ENCODE measurements at places on chromosomes 12 and 14. TPM values are rescaled to one million over a fixed set of nuclear protein-coding genes. Genes with fewer than 3 reads are reported as not detected.

DNA sequence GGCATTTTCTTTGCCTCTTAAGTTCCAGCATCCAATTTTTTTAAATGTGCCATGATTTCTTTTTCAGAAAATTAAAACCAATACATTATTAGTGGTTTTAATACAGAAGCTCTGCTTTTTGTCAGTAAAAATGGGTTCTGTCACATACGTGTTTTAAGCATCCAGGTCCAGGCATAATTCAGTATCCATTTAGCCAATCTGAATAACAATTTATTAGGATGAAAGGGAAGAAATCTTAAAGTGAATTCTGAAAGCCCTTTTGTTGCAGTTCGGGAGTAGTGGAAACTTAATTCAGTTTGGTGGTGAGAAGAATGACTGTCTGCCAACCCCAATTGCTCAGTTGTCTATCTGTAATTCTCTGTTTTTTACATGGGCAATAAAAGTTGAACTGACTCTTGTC is 7.2 kb downstream of the XPOT start:
- no peak for DNase-seq
- H3K36me3 ChIP-seq, result peaks cover 59% of the 10 kb centered on the region
- no peaks in the 10 kb centered on the region for H3K27me3 ChIP-seq
- H3K4me1 ChIP-seq, result peaks cover 24% of the 10 kb centered on the region

GRCh38 chr12:1932264-1932777 is 13.9 kb upstream of the CACNA2D4 start:
- no peak overlapping the region for H3K27ac ChIP-seq
- H3K27me3 ChIP-seq, result no peaks in the 10 kb centered on the region
- peaks cover 11% of the 10 kb centered on the region for H3K4me1 ChIP-seq
- H3K36me3 ChIP-seq, result no peaks in the 10 kb centered on the region

DNA sequence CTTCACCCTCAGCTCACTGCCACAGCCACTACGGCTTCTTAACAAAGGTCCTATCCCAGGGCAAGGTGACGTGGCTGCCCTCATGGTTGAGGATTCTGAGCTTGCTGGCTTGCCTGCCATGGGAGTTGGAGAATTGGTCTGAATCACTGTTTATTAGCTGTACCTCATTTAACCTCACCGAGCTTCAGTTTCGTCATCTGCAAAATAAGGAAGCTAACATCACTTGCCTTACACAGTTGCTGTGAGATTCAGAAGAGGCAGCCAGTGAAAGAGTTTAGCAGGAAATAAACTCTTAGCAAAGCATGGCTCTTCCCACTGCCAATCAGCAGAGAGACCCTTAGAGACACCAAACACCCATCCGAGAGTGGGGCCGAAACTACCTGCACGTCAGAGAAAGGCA is 90.1 kb upstream of the KCNA1 start:
- peaks cover 22% of the 10 kb centered on the region for H3K36me3 ChIP-seq
- no peak overlapping the region for H3K27ac ChIP-seq
- H3K27me3 ChIP-seq, result peaks cover 6% of the 10 kb centered on the region
- no peak overlapping the region for H3K4me3 ChIP-seq
- no peak for DNase-seq

DNA sequence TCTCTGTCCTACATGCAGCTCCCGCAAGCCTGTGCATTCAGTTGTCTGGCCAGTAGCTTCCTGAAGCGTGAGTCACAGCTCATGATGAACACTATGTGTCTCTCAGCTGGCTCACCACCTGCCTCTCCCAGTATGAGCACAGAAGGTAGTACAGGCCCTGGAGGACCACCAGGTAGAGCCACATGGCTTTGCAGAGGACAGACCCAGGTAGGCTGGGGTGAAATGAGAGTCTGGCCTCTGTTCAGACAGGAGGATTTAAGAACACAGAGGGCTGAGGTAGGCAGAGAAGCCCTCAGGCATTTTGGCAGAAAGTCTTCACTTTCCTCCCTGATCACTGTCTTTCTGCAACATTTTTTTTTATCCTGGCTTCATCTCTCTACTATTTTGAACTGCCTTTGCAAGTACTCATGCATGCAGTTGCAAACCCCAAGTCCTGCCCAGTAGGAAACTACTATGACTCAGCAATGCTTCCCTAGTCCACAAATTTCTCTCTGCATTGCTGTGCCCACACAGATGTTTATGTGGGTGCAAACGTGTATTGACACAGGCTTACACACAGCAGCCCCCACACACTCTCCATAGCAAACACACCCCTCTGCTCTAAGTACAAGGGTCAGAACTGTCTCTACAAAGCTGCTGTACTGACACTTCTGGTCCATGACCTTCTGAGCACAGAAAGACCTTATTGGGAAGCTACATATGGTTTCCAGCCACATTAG is 7.2 kb upstream of the SDR9C7 start:
- no peaks in the 10 kb centered on the region for H3K36me3 ChIP-seq
- peaks cover 5% of the 10 kb centered on the region for H3K4me1 ChIP-seq
- no peak overlapping the region for H3K27ac ChIP-seq
- peak; percentile 18 for DNase-seq
- no peak overlapping the region for H3K4me3 ChIP-seq

DNA sequence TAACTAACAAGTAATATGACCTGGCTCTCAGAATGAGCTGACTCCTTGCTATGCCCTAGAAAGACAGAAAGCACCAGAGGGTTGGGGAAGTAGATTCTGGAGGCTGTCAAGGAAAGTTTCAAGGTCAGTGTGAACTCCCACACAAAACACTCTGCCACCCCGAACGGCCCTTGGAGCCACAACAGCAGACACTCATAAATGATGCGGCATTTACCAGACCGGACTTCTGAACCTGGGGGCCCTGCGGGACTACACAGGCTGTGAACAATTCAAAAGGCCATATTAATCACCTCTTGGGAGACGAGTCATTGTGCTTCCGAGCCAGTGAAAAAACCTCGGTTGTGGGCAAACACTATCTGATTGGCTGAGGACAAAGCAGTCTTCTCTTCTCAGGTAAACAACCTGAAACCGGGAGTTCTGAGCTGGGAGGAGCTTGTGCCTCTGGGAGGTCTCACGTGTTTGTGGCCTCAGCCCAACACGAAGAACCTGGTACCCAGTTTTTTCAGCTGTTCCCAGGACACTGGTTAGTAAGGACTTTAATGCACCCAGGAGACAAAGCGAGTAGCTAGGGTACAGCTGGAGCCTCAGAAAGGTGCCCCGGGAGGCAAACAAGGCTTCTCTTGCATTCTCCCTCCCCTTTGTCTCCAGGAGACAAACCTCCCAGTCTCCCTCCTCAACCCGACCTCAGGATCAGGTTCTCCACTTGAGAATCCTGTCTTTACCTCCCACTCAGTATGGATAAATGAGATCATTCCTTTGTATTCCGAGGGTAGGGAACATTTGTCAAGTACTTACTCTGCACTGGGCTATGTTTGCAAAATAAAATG is 35.3 kb downstream of the VWF start:
- DNase-seq, result no peak
- H3K4me3 ChIP-seq, result no peak overlapping the region
- peaks cover 6% of the 10 kb centered on the region for H3K27me3 ChIP-seq

DNA sequence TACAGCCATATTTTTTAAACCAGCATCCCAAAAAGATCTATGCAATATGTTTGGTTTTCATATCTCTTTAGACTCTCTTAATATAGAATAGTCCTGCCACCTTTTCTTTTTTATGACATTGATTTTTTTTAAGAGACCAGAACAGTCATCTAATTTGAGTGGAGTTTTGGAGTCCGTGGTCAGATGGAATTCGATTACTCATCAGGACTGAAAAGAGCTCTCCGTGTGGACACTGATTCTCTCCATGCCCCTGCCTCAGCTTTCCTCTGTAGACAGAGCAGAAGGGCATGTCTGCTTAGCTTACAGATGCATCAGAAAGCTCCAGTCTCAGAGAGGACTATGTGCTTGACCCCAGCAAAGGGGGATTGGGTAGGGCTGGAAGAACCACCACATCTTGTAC is 27.8 kb downstream of the SMCO2 start:
- no peak for DNase-seq
- H3K27me3 ChIP-seq, result no peaks in the 10 kb centered on the region
- no peak overlapping the region for H3K27ac ChIP-seq
- H3K36me3 ChIP-seq, result peaks cover 52% of the 10 kb centered on the region

DNA sequence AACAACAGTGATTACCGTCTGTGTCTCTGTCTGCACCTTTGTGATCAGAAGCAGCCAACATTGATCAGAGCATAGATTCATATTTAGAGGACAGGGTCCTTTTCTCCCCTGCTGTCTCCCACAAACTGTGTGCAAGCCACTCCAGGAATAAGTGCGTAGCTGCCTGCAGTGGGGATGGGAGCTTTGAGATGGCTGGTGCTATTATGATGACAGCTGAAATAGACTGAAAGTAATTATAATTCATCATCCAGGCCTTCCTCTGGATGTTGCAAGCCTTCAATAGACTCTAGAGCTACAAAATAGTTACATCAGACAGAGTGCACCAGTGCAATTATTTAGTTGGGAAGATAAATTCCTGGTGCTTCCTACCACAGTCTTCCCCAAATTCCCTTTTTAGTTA is 68.1 kb downstream of the BORCS5 start:
- no peak overlapping the region for H3K27ac ChIP-seq
- DNase-seq, result no peak
- H3K36me3 ChIP-seq, result peaks cover 43% of the 10 kb centered on the region
- H3K27me3 ChIP-seq, result no peaks in the 10 kb centered on the region

DNA sequence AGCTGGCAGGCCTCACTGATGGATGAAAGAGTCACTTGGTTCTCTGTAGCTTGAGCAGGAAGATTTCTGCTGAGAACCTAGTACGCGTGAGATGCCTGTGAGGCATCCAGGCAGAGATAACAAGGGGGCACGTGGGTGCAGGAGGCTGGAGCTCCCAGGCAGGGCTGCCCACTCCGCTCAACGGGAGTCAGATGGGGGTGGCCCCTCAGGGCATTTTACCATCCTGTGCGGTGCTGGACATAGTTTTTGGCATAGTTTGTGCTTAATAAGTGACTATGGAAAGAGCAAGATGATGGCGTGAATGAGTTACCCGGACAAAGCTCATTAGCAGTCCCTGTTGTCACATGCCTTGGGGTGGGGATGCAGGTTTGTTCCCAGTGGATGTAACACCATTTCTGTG is 182.8 kb downstream of the TSPAN9 start:
- DNase-seq, result no peak
- H3K27ac ChIP-seq, result no peak overlapping the region
- no peaks in the 10 kb centered on the region for H3K27me3 ChIP-seq
- no peak overlapping the region for H3K4me3 ChIP-seq

GRCh38 chr12:117046011-117046369 is 53.2 kb downstream of the TESC start:
- no peak overlapping the region for H3K4me3 ChIP-seq
- peaks cover 25% of the 10 kb centered on the region for H3K36me3 ChIP-seq

GRCh38 chr14:55977392-55978150 is 140.6 kb upstream of the PELI2 start:
- H3K36me3 ChIP-seq, result no peaks in the 10 kb centered on the region
- H3K4me1 ChIP-seq, result no peaks in the 10 kb centered on the region
- no peak overlapping the region for H3K4me3 ChIP-seq
- no peak for DNase-seq

DNA sequence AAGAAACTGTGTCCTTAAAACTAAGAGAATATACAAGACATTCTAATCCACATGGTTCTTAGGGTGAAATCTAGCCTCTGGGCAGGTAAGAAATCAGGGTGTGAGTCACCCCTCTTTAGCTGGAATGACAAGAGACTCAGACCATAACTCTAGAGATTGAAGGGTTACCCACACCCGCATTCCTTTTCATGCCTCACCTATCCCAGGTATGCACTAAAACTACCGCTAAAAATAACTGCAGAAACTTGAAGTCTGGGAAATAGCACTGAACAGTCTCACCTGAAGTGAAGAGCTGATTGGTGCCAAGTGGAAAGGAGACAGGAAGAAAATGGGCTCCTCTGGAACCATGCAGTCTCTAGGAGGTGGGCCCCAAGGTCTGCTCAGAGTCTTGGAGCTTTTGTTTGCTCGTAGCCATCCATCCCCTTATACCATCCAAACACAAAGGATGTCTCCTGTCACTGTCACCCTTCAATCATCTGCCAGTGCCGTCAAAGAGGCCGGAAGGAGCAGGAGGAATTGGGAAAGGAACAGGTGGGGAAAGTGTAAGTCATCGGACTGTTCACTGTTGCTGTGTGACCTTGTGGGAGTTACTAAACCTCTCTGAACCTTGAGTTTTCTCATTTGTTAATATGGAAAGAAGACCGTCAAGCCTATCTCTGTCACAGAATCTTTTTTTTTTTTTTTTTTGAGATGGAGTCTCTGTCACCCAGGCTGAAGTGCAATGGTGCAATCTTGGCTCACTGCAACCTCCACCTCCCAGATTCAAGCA is 22.4 kb downstream of the DDX47 start:
- H3K27ac ChIP-seq, result no peak overlapping the region
- DNase-seq, result no peak
- H3K36me3 ChIP-seq, result peaks cover 27% of the 10 kb centered on the region
- no peak overlapping the region for H3K4me3 ChIP-seq
- peaks cover 14% of the 10 kb centered on the region for H3K4me1 ChIP-seq

DNA sequence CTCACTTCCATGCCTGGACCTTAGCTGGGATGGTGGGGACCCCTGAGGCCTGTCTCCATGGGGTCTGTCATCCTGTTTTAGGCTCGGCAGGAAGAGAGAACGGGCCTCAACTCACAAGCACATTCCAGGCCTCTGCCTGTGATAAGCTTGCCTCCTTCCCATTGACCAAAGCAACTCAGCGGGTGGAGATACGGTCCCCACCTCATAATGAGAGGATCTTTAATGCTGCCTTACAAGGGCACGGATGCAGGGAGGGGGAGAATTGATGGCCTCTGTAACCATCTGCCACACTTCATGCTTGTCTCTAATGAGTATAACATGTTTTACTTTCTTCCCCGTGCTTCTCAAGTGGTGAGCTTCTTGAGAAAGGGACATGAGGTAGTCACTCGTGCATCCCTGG is 50.0 kb downstream of the GLT1D1 start:
- H3K27ac ChIP-seq, result no peak overlapping the region
- no peaks in the 10 kb centered on the region for H3K36me3 ChIP-seq
- H3K27me3 ChIP-seq, result no peaks in the 10 kb centered on the region
- DNase-seq, result no peak

- H3K27me3 ChIP-seq, result no peaks in the 10 kb centered on the region
- H3K4me1 ChIP-seq, result no peaks in the 10 kb centered on the region
- H3K4me3 ChIP-seq, result no peak overlapping the region
- H3K36me3 ChIP-seq, result no peaks in the 10 kb centered on the region
- H3K27ac ChIP-seq, result no peak overlapping the region
Measured at GRCh38 chr12:87931812-87932211, 97.4 kb downstream of the C12orf50 start.

GRCh38 chr14:100416921-100417860 is 94.1 kb downstream of the SLC25A47 start:
- no peaks in the 10 kb centered on the region for H3K27me3 ChIP-seq
- H3K36me3 ChIP-seq, result peaks cover 2% of the 10 kb centered on the region
- no peaks in the 10 kb centered on the region for H3K4me1 ChIP-seq
- no peak for DNase-seq
- H3K4me3 ChIP-seq, result no peak overlapping the region

Gene GPRC5D
- not detected for total RNA-seq

Gene EMP1
- total RNA-seq, result 4.4 TPM

Gene HOXC5
- total RNA-seq, result not detected

Gene OAS2
- total RNA-seq, result 242 TPM

Gene SOAT2
- total RNA-seq, result 13.3 TPM

Gene FKBP4
- total RNA-seq, result 102 TPM

Gene KCNH5
- total RNA-seq, result not detected

Measured in activated CD8-positive, alpha-beta T cell treated with anti-CD3 and anti-CD28 coated beads, Interleukin-2, amount 10 ng/mL, durations not matched to agents 7 days and 5 days (primary cell).